ENCODE measurements at places on chromosomes 5 and 9. TPM values are rescaled to one million over a fixed set of nuclear protein-coding genes. Genes with fewer than 3 reads are reported as not detected.

CDH6 gene
- not detected for total RNA-seq

SYK gene
- total RNA-seq = not detected

- DNase-seq = no peak
These were observed 120.9 kb upstream of the C6 start for GRCh38 chr5:41334221-41334620.

GRCh38 chr9:5899292-5899691 is 8.6 kb downstream of the MLANA start:
- DNase-seq = no peak

- DNase-seq = peak; percentile 27
These were observed 44.1 kb upstream of the SUB1 start for GRCh38 chr5:32541241-32541640.

GRCh38 chr5:150487199-150488061 is 20.5 kb upstream of the NDST1 start:
- peak; percentile 81 for DNase-seq

GRCh38 chr5:153429761-153430380 is 60.6 kb upstream of the GRIA1 start:
- no peak for DNase-seq

Data from myocyte (in vitro differentiated cells).